Pancreas (tissue), 10 donors: ENCODE measurements at places on chromosomes 2 and 18. TPM values are rescaled to one million over a fixed set of nuclear protein-coding genes. Genes with fewer than 3 reads are reported as not detected.

The NGEF gene
- 3.3 TPM for total RNA-seq

The DPYSL5 gene
- not detected for total RNA-seq

The MAB21L4 gene
- 0.19 TPM for total RNA-seq

The KIAA2012 gene
- total RNA-seq = not detected

The SLC23A3 gene
- 0.86 TPM for total RNA-seq

The CCDC141 gene
- 8.4 TPM for total RNA-seq

The SGPP2 gene
- 3.9 TPM for total RNA-seq

- no peak for DNase-seq
Observed at GRCh38 chr18:76410660-76411417, 84.2 kb downstream of the ZNF516 start.

GRCh38 chr2:21067859-21068537, 24.1 kb upstream of the APOB start:
- no peak for DNase-seq

- DNase-seq = no peak
Observed at GRCh38 chr2:30880516-30880915, 73.3 kb upstream of the CAPN13 start.

GRCh38 chr2:8472545-8473323, 209.1 kb upstream of the ID2 start:
- no peak for DNase-seq

GRCh38 chr18:24786027-24786426, 325.6 kb downstream of the HRH4 start:
- no peak for DNase-seq

GRCh38 chr2:208595386-208596275, 189.0 kb downstream of the PTH2R start:
- no peak for DNase-seq

GRCh38 chr2:217774232-217774631, 228.6 kb downstream of the TNS1 start:
- DNase-seq = no peak

GRCh38 chr2:38037757-38038621, 38.0 kb downstream of the CYP1B1 start:
- no peak for DNase-seq

- no peak for DNase-seq
Observed at GRCh38 chr2:173053043-173053699, 22.5 kb upstream of the MAP3K20 start.

DNA sequence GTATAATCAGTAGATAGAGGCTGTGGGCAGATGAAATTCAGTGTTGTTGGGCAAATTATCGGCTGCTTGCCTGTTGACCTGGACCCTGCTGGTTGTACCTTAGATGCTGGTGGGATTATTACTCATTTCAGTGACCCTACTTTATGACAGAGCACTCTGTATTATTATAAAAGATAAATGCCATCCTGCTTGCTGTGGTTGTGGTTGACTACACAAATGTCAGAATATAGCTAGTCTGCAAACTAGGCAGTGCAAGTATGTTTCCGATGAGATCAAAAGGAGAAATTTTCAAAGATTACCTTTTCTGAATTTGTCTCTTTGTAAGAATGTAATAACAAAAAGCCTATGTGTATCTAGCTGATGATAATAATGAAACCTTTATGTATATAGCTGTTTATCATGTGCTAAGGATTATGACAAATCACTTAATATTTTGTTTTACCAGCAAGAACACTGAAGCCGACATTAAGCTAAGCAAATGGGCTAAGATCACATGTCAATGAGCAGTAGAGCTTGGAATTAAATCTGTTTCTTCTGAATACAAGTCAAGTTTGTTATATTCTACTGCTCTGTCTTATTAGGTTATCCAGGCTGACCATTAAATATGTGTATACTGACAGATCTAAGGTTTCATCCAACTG, 219.2 kb downstream of the CAMKMT start:
- no peak for DNase-seq

DNA sequence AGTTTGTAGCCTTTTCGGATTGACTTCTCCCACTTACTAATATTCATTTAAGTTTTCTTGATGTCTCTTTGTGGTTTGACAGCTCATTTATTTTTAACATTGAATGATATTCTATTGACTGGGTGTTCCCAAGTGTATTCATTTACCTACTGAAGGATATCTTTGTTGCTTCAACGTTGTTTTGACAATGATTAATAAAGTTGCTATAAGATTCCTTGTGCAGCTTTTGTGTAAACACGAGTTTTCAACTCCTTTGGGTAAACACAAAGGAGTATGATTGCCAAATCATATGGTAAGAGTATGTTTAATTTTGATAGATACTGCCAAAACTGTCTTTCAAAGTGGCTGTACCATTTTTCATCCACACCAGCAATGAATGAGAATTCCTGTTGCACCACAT, 1200.9 kb downstream of the DSC3 start:
- DNase-seq = no peak

DNA sequence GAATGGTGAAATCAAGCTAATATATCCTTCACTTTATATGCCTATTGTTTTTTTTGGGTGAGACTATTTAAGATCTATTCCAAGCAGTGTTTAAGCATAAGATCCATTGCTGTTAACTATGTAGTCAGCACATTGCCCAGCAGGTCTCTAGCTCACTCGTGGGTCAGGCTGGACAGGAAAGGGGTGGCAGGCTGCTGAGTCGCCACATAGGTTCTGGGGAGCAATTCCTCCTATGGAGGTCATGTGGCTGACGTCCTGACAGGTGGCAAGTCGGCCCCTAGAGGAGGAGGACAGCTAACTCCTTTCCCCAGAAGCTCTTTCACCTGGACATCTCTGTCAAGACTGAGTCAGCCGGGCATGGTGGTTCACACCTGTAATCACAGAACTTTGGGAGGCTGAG, 13.9 kb upstream of the RAB31 start:
- no peak for DNase-seq

- DNase-seq = no peak
Observed at GRCh38 chr18:45324495-45325113, 290.7 kb upstream of the SLC14A2 start.

- no peak for DNase-seq
Observed at GRCh38 chr18:6879508-6880195, 150.1 kb downstream of the ARHGAP28 start.
